ENCODE measurements at places on chromosomes 7 and 10. TPM values are rescaled to one million over a fixed set of nuclear protein-coding genes. Genes with fewer than 3 reads are reported as not detected.

The SNX8 gene
- 5.1 TPM for total RNA-seq

The VGF gene
- not detected for total RNA-seq

The EPHB6 gene
- total RNA-seq, result 4.3 TPM

The SPDYE2B gene
- total RNA-seq, result 2.6 TPM

The NOS3 gene
- 4.6 TPM for total RNA-seq

The PNLIPRP2 gene
- not detected for total RNA-seq

The HIPK2 gene
- total RNA-seq, result 6.0 TPM

The MAGI2 gene
- 51.5 TPM for total RNA-seq

The LMBR1 gene
- 56.3 TPM for total RNA-seq

The PLAU gene
- total RNA-seq, result 20.5 TPM

The GPR22 gene
- 7.0 TPM for total RNA-seq

The UPF2 gene
- total RNA-seq, result 16.6 TPM

The LRRTM3 gene
- total RNA-seq, result 6.5 TPM

The C7orf33 gene
- not detected for total RNA-seq

The ANK3 gene
- 79.4 TPM for total RNA-seq

The CUBN gene
- total RNA-seq, result 1.4 TPM

The DPCD gene
- 16.1 TPM for total RNA-seq

The SP4 gene
- 10.8 TPM for total RNA-seq

The RGR gene
- total RNA-seq, result 2.2 TPM

The MLXIPL gene
- total RNA-seq, result 1.7 TPM

The DGKB gene
- 15.4 TPM for total RNA-seq

The SUFU gene
- 5.5 TPM for total RNA-seq

The AGBL3 gene
- 16.9 TPM for total RNA-seq

The TMEM270 gene
- total RNA-seq, result not detected

The PLEKHS1 gene
- total RNA-seq, result 2.2 TPM

The HTR5A gene
- total RNA-seq, result 0.96 TPM

The PIP gene
- total RNA-seq, result not detected

The LIPM gene
- not detected for total RNA-seq

The STEAP2 gene
- 22.4 TPM for total RNA-seq

The CYP3A4 gene
- 0.72 TPM for total RNA-seq

The OR2A12 gene
- 6.5 TPM for total RNA-seq

The CHN2 gene
- 20.2 TPM for total RNA-seq

The SEMA4G gene
- 0.24 TPM for total RNA-seq

The SAMD9 gene
- 24.6 TPM for total RNA-seq

The BMPER gene
- 83.3 TPM for total RNA-seq

The CLCN1 gene
- not detected for total RNA-seq

The VWDE gene
- 13.0 TPM for total RNA-seq

The LIPN gene
- not detected for total RNA-seq

The KCND2 gene
- total RNA-seq, result 3.4 TPM

The CRTAC1 gene
- 2.2 TPM for total RNA-seq

The NKX2-3 gene
- not detected for total RNA-seq

The HOXA4 gene
- total RNA-seq, result 4.1 TPM

The CXCL12 gene
- total RNA-seq, result 10.4 TPM

The VENTX gene
- not detected for total RNA-seq

The STYXL1 gene
- total RNA-seq, result 14.2 TPM

The SKIDA1 gene
- 10.1 TPM for total RNA-seq

The STEAP1B gene
- total RNA-seq, result 12.3 TPM

The GPRIN2 gene
- total RNA-seq, result 9.6 TPM

The ELMO1 gene
- 69.6 TPM for total RNA-seq

The KLF14 gene
- total RNA-seq, result 0.48 TPM

The FEZF1 gene
- 0.48 TPM for total RNA-seq

The CHST12 gene
- 3.9 TPM for total RNA-seq

The ZNF853 gene
- total RNA-seq, result 21.9 TPM

The CAV2 gene
- total RNA-seq, result 209 TPM

The NEBL gene
- total RNA-seq, result 30.6 TPM

The AGR2 gene
- total RNA-seq, result 18.3 TPM

Measured in umbilical cord (tissue), 2 donors.